Lung microvascular endothelial cell (primary cell): ENCODE measurements at places on chromosomes 7 and 10.

DNA sequence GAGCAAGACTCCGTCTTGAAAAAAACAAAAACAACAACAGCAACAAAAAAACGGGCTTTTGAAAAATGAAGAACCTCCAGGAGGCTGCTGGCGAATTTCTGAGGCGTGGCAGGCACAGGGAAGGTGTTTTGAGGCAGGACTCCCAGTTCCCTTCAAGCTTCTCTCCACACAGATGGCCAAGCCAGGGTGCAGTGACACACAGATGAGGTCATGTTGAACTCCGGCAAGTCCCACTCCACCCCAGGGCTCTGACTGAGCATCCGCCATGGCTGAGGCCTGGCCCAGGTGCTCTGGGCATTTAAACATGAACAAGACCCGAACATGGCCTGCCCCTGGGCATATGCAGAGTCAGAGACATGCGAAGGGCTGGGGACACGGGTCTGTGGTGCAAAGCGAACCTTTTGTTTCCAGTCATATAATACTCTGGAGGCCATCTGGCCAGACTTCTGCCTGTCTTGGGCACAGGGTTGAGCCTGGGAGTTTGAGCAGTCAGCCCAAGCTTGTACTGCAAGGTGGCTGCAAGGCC, 514.6 kb upstream of the FOXK1 start:
- DNase-seq: no peak

DNA sequence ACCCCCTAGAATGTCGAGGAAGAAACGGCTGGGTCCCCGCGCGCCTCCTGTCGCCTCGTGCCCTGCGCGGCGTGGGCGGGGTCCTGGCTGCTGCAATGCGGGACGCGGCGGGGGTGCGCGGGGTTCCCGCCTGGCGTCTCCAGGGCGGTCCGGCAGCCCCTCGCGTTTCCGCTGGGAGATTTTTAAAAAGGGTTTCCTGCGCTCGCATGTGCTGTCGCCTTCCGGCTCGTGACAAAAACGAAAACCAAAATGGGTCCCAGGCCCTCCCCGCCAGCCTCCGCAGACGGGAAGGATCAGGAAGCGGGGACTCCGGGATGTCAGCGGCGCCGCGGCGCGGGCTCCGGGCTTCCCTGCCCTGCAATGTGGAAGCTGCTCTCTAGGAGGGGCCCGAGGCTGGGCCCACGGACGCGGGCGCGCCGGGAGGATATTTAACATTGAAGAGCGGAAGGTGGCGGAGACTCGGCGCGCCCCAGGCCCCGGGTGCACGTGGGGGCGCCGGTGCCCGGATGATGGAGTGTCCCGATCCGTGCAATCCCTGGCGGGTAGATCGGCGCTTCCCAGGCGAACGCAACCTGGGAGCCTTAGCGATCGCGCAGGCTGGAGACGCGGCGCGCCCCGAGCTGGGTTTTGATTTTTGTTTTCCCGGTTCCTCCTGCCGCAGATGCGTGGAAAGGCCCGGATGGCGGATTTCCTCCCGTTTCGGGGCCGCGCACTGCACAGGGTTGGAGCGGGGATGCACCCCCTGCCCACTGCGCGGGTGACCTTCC, 1.0 kb downstream of the PFKP start:
- DNase-seq: peak; percentile 69

DNA sequence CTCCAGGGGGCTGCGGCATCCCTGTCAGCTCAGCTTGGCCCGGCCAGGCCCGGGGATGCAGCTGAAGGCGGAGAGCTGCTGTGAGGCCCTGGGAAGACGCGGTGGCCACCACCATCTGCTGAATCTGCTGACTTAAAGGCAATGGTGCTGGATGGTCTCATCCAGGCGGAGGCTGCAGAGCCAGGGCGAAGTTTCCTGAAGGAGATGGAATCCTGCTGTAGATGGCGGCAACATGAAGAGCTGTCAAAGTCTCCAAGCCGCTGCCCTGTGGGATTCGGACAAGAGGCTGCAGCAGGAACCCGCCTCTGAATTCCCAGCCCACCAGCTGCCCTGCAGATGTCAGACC, 200.1 kb downstream of the PTPRN2 start:
- DNase-seq: no peak

DNA sequence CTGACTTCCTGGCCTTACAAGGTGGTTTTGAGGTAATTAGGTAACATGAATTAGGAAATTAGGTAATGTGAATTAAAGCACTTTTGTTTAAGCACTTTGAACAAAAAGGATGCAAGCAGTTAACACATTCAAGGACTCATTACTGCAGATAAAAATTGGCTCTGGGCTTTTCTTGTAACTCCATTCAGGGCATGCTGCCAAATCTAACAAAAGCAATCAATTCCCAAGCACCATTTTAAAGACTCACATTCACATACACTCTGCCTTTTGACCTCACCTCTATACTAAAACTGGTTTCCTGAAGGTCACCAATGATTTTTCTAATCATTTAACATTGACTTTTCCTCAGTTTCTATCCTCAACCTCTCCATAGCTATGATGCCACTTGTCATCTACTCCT, 251.2 kb upstream of the RHOBTB1 start:
- DNase-seq: no peak

- DNase-seq: no peak
Observed at GRCh38 chr7:9028012-9028411, 594.6 kb downstream of the NXPH1 start.
